Stimulated activated effector memory CD8-positive, alpha-beta T cell treated with anti-CD3 and anti-CD28 coated beads, Interleukin-12 subunit alpha, Interleukin-12 subunit beta, amount 100 ng/mL, for 72 hours (primary cell): ENCODE measurements at places on chromosomes 3 and 15.

DNA sequence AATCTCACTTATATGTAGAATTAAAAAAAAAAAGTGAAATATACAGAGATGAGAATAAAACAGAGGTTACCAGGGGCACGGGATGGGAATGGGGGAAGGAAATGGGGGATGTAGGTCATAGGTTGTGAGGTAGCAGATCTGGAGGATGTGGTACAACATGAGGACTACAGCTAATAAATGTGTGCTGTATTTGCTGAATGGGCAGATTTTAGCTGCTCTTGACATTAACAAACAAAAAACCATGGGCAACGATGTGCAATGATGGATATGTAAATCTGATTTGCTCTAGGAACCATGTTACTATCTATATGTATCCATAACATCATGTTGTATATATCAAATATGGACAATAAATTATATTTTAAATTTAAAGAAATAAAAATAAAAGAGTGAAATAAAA lies 87.4 kb downstream of the FGF12 start:
- no peak for DNase-seq

GRCh38 chr3:177589911-177590381 lies 392.7 kb upstream of the TBL1XR1 start:
- no peak for DNase-seq

- DNase-seq = no peak
Measured at GRCh38 chr3:126167566-126167965, 12.8 kb downstream of the ALDH1L1 start.

DNA sequence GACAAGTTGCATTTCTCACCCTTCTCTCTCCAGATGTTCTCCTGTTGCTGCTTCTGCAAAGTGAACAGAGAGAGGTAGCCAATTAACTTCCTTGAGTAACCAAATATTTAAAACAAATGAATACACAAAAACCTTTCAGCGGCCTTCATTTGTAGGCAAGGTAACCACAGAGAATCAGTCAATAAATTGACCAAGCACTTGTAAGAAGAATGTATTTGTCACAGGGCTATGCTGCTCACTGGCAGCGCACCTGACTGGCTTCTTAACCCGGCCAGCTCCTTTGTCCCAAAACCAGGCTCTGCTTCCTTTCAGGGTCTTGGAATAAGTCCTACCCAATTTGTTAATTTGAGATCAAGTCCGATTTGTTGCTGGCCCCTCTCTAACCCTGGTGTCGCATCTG lies 43.5 kb upstream of the STXBP5L start:
- no peak for DNase-seq

DNA sequence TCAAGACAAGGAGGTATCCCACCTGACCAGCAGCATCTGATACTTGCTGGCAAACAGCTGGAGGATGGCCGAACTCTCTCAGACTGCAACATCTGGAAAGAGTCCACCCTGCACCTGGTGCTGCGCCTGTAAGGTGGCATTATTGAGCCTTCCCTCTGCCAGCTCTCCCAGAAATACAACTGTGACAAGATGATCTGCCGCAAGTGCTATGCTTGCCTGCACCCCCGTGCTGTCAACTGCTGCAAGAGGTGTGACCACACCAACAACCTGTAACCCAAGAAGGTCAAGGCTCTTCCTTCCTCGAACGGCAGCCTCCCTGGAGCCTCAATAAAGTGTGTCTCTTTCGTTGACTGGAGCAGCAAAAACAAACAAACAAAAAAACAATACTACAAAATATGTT lies 2.2 kb upstream of the SLC4A7 start:
- DNase-seq = no peak

DNA sequence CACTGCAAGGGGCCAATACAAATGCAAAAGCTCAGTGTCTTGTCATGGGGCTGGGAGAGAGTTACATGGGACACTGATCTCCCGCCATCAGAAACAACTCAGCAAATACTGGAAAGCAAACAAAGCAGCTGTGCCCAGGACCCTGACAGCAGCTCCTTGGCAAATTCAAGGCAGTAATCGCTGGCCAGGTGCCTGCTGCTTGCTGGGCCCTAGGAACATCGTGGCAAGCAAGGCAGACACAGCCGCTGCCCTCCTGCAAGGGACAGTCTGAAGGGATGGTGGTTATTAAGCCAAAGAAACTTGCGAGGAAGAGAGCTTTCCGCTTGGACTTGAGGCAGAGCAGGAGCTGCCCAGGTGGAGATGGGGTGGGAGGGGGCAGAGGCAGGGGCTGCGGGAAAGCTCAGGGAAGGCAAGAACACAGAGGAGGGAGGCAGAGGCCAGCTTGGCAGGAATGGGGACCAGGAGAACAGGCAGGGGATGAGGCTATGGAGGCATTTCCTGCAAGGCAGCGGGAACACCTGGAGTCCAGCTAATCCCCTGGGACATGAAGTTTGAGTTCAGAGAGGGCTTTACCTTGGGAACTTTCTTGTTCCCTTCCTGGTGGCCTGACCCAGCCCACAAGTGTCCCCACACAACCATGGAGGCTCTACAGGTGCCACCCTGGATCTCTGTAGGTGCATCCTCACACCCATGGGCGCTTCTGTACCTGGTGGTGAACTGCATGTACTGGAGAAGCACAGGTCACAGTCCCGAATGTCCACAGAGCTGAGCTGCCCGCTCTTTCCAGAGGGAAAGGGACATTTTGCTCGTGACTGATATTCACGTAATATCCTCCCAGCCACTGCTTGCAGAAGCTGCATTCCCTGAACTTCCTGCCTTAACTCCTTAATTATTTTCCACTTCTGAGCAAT lies 78.7 kb upstream of the ATP2B2 start:
- DNase-seq = no peak

GRCh38 chr3:14518893-14519292 lies 21.2 kb downstream of the GRIP2 start:
- no peak for DNase-seq

DNA sequence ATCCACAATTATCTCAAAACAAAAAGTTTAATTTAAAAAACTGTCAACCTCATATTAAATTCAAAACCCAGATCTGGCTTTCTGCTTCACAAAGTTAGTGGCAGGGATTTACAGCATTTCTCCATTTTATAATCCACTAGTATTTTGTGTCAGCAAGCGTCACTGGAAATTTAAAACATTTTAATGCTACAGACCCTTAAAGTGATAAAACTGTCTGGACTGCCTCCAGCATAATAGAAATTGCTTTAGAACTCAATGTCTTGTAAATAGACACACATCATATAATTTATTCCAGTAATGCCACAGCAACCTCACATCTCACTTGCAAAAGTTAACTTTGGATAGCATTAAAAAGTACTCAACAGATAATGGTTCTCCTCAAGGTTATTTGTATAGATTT lies 116.1 kb downstream of the ULK4 start:
- DNase-seq = no peak

DNA sequence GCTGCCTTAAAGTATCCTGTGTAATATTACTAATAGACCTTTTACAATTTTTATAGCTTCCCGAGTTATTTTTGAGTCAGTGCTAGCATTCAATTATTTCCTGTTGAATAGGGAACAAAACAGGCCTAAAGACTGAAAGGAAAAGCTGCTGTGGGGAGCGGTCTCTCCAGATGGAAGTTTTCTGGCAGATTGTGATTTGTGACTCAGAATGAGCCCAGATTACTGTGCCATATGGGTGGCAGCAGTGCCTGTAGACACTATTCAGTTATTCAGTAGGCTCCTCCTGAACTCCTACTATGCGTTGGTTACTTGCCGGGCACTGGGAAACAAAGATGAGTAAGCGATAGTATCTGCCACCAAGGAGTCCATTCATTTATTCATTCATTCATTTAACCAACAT lies 211.8 kb downstream of the CHST2 start:
- no peak for DNase-seq

DNA sequence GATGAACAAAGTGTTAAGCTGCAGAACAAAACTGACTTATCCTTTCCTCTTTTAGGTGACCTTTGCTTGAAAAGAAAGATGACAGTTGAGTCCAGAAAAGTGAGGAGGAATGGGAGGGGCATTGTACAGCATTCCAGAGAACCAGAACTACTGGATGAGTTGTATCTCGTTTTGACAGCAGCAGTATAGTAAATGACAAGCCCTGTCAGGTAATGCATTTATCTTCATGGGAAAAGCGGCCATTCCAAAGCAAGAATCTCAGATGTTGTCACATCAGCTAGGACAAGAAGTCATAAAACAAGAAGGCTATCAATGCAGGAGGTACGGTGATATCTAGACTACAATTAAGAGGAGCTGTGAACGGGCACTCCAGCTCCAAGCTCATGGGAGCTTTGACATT lies 421.5 kb downstream of the MAGI1 start:
- DNase-seq = no peak

- no peak for DNase-seq
Measured at GRCh38 chr3:197950677-197951061, 679 bp downstream of the RPL35A start.

GRCh38 chr15:33159726-33160453 lies 34.6 kb downstream of the FMN1 start:
- no peak for DNase-seq

GRCh38 chr15:33021806-33022389 lies 172.6 kb downstream of the FMN1 start:
- DNase-seq = no peak

DNA sequence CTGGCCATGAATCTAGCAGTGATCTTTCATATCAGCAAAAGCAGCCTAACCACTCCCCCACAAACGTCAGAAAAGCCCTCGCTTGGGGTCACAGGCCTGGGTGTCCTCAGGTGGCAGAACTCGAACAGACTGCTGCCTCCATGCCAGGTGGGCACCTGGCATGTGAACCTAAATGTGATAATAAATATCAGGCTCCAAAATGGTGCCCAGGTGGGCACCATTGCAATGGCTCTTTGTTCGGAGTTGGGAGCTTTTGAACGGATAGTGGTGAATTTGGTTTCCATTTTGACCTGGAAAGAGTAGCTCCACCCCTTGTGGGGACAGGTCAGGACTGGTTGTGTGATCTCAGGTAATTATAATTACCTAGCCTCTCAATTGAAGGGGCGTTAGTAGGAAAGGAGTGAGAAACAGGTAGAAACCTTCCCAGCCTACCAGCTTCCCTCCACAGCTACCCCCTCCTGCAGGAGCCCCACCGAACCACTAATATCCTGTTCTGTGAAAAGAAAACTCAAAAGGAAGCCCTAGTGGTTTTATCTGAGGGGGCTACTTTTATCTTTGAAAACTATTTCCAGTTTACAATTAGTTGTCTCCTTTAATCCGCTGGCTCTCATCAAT lies 18.1 kb downstream of the MYO1E start:
- DNase-seq = no peak

- DNase-seq = no peak
Measured at GRCh38 chr3:95815828-95816227, 998.6 kb upstream of the EPHA6 start.

- no peak for DNase-seq
Measured at GRCh38 chr3:152539191-152539764, 270.5 kb downstream of the MBNL1 start.

DNA sequence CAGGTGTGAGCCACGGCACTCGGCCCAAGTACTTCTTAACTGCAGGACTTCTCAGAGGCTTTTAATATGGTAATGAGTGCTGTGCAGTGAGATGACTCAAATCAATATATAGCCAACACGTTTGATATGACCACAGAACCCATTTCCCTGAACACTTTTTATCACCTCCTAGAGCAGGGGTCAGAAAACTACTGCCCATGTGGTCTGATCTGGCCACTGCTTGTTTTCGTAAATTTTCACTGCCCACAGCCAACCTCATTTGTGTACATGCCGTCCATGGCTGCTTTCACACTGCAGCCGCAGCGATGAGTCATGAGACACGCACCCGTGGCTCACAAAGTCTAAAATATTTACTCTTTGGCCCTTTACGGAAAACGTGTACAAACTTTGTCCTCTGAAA lies 179.2 kb downstream of the RORA start:
- DNase-seq = no peak

DNA sequence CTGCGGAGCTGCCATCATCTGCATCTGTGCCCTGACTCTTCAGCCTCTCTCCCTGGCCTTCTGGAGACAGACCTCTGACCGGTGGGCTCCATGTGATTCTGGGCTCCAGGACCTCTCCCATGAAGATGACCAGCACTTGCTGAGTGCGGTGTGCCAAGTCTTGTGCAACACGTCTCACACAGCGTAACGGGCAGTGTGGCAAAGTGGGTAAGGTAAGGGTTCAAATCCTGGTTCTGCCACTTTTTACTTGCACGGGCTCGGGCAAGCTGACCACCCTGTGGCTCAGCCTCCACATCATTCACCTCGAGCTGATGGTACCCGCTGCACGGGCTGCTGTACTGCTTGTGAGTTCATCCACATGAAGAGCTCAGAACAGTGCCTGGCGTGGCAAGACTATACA lies 6.5 kb upstream of the SYNM start:
- DNase-seq = no peak

GRCh38 chr3:114839476-114839875 lies 307.6 kb downstream of the ZBTB20 start:
- no peak for DNase-seq

DNA sequence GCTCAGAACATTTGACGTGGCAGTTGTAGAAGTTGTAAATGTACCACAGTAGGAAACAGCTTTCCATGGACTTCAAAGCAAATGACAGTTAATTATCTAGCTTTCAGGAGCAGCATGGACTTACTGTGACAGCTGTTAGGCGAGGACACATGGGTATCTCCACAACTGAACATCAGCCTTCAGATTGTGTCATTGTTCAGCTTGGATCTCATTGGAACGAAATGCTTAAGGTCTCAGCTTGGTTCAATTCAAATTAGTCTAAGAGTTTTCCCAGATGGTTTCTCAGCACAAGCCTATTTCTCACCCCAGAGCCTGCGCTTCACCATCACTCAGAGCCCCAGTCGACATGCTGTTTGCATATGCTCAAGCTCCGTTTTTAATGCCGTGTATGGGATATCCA lies 21.1 kb upstream of the GYG1 start:
- DNase-seq = no peak

GRCh38 chr15:73902121-73903020 lies 23.9 kb upstream of the LOXL1 start:
- DNase-seq = no peak

DNA sequence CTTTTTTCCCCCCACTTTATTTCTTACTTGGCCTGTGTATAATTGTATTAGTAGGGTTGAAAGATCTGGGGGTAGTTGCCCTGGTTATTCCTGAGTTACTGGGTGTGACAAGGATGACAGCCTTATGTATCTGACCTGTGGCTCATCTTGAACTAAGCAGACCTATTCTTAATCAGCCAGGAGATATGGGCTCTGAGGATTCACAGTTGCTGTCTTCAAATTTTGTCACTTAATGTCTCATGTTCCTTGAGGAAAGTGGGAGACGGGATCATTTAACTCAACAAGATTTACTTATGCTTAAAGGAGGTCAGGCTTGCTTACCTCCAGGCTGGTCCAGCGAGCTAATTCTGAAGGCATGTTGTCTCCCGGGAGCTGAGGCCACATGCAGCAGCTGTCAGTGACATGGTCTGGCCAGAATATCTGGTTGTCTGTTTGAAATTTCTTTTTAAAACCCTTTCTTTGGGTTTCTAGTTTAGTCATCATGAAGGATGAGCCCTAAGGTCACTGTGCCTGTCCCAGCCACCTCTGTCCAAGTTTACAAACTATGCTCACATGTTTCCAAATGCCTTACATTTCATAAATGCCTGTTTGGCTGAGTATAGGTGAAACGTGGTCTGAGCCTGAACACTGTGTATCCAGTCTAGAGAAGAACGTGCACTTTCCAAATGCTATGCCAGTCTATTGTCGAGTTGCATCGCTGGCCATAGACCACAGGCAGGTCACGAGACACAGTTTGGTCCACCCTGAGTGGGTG lies 26.8 kb downstream of the LRTM1 start:
- no peak for DNase-seq
